Gastroesophageal sphincter (tissue), 4 donors: ENCODE measurements at places on chromosomes 1 and 21. TPM values are rescaled to one million over a fixed set of nuclear protein-coding genes. Genes with fewer than 3 reads are reported as not detected.

- ATAC-seq: no peak
Measured at GRCh38 chr1:10945991-10946509, 66.4 kb upstream of the TARDBP start.

DNA sequence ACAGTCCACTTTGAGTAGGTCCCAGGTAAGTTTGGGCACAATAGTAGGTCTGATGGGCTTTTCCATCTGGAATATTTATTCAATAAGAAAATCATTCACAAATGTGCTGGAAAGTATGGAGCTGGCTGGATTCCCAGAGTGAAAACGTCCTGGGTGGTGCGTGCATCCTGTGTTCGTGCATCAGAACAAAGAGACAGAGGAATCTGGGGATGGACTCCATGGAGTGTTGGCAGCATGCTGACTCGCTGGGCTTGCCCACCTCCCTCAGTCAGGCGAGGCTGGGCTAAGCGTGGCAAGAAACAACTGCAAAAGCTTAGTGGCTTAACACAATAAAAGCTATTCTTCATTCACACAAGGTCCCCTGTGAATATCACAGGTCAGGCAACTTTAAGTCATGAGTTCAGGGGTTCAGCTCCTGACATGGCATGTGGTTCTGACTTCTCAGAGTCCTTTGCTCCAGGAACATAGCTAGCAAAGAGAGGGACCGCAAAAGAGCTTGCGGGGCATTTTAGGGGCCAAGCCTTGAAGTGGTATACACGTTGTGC is 151.6 kb upstream of the ZNF644 start:
- ATAC-seq: no peak

DNA sequence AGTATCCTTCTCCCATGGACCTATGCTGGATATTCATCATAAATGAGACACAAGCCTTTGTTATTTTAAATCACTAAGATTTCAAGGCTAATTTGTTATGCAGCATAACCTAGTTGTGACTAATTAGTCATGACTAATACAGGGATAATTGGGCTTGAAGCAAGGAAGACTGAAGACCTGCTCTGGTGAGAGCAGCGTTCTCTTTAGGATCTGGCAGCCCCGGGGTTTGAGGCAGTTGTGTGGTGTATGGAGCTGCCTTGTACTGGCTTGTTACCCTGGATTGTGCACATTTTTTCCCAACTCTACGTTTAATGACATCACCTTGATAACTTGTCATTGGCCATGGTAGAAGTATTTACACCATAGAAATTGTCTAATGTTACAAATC is 25.7 kb upstream of the SPAG17 start:
- no peak for ATAC-seq

The UBE2U gene
- total RNA-seq: not detected

The CTSE gene
- not detected for total RNA-seq

The ZNF684 gene
- 11.5 TPM for total RNA-seq

The OR2T29 gene
- total RNA-seq: not detected
